LoVo (cell line): ENCODE measurements at places on chromosomes 7 and 10.

DNA sequence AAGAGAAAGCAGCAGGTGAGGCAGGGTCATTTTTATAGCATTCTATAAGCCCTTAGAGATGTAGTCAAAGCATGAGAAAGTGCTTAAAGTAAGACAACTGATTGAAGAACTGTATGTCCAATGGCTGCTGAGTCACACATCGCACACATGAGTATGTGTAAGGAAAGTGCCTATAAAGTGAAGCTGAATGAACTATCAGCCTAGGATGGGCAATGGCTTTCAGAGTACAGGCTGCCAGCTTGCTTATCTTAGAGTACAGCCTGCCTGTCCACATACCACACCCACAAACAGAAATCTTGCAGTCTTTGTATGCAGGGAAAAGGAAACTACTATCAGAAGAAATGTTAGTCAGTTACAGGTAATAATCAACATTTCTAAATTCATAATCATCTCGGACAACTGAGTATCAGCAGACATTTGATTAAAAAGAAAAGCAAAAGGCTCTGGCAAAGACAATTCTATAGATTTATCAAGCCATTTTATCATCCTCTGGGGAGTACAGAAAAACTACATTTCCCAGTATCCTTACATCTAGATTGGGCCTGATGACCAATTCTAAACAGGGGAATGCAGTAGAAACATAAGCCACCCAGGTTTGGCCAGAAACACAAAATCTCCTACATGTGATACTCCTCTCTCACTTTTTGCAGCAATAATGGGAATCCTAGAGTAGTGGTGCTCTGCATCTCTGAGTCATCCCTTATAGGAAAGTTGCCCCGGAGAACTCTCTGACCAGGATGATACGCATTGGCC lies 16.2 kb upstream of the EPHB6 start:
- peak; percentile 26 for DNase-seq

DNA sequence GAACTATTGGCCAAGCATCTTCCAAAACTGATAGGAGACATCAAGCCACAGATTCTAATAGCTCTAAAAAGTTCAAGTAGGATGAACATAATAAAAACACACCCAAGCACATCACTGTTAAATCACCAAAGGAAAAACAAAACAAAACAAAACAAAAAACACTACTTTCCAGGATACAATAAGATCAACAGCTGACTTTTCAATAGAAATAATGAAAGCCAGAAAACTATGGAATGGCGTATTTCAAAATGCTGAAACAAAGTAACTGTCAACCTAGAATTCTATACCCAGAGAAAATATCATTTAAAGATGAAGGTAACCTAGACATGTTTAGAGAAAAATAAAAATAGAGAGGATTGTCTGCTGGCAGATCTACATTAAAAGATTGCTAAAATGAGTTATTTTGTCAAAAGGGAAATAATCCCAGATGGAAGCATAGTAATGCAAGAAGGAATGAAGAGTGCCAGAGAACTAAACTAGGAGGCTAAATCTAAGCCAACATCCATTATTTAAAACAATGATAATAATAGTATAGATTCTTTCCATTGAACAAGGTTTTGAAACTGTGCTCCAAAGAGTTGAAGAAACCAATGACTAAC lies 13.9 kb downstream of the TUBAL3 start:
- DNase-seq = no peak

GRCh38 chr7:20776942-20777341 lies 9.7 kb downstream of the SP8 start:
- DNase-seq = no peak

DNA sequence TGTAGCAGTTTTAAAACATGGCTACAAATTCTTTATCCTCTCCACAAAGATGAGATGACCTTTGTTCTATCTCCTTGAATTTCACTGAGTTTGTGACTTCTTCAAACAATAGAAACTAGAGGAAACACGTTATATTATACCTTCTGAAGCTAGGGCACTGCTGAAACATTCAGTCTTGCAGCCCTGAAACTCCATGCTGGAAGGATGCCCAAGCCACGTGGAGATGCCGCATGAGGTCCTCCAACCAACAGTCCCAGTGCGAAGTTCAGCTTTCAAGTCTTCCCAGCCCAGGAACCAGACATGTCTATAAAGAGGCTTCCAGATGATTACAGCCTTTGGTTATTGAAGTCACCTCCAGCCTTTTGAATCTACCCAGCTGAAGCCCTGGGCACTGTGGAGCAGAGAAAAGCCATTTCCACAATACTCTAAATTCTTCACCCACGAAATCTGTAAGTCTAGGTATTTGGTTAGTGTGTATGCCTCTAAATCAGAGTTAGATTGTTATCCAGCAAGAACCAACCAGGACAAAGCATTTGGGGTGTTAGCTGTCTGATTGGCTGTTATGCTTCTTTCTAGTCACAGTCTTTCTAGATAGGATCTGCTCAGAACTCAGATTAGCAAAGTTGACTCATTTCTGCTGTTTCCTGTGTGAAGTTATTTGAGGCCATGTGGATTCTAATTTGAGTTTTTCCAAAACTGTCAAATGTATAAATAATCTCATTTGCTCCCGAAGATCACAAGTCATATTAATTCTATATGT lies 186.5 kb upstream of the TMEM72 start:
- no peak for DNase-seq

DNA sequence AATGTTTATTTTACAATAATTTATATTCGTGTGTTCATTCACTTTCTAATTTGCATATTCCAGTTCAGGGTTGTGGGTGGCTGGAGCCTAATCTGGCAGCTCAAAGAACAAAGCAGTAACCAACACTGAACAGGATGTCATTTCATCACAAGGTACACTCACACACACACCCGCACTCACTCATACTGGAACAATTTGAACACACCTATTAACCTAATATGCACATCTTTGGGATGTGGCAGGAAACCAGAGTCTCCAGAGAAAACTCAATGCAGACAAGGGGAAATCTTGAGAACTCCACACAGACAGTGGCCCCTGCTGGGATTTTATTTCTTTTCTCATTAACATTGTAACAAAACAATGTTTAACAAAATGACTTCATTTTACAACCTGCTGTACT lies 97.4 kb downstream of the TWIST1 start:
- DNase-seq = no peak

- DNase-seq = no peak
Measured at GRCh38 chr7:113504142-113504541, 385.8 kb upstream of the SMIM30 start.

DNA sequence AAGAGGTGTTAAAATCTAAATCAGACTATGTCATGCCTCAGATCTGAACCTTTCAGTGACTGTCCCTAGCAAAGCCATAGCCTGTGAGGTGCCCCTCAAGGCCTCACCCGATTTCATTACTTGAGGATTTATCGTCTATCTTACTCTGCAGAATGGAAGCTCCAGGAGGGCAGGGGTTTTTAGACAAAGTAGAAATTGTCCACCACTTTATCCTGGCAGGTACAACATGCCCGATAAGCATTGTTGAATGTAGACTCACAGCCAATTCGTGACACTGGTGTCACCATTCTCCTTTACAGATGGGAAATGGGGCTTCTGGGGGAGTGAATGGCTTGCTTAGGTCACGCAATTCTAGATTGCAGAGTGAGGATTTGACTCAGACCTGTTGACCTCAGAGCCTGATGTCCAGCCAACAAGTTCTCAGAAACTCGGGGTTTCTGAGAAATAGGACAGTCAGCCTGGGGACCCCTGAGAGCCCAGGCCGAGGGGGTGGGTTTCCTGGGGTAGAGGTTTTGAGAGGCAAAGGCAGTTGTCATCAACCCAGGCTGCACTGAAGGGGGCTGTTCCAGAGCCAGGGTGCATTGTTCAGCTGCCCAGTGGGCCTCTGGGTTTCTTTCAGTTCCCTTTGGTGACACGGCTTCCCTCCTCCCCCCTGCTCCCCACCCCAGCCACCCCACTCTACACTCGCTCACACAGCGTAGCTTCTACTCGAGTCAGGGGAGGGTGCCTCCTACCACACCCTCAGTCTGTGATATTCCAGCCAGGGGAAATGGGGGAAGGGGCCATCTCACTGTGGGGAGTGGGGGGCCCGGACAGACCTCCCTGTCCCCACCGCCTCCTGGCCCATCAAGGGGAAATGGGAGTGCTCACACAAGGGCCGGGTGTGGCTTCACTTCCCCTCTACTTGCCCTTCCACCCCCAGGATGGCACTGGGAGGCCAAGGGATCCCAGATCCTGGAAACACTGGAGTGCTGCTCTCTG lies 3.1 kb upstream of the IRF5 start:
- DNase-seq = no peak

- no peak for DNase-seq
Measured at GRCh38 chr10:96505150-96506136, 8.3 kb downstream of the TLL2 start.

DNA sequence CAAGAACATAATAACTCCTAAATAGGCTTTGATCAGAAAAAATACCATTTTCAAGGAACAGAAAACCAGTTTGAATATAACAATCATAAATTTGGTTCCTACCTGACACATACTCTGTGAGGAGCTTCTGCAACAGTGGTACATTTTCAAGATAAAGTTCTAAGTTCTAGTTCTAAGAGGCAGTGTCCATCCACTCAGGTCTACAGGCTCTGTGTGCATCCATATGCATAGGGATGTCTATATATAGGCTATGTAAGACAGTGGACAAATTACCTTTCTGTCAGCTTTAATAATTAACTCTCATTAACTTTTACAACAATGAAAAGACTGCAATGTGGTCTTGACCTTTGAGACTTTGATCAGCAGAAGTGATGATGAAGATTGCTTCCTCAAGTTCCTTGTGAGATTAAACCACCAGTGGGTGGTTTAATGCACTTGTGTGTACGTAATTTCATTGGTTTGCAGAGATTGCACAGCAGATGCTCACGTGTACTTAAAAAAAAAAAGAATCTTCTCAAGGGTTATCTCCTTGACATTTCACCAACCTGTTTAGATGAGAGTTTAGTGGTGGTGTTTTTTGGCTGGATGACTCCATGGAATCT lies at the start of gene SLC26A3:
TSS of gene SLC26A3 (minus strand) at position 215 of the 602 bp plus-strand sequence. CDS start 8,714 bp downstream, outside the sequence.
- no peak for DNase-seq

DNA sequence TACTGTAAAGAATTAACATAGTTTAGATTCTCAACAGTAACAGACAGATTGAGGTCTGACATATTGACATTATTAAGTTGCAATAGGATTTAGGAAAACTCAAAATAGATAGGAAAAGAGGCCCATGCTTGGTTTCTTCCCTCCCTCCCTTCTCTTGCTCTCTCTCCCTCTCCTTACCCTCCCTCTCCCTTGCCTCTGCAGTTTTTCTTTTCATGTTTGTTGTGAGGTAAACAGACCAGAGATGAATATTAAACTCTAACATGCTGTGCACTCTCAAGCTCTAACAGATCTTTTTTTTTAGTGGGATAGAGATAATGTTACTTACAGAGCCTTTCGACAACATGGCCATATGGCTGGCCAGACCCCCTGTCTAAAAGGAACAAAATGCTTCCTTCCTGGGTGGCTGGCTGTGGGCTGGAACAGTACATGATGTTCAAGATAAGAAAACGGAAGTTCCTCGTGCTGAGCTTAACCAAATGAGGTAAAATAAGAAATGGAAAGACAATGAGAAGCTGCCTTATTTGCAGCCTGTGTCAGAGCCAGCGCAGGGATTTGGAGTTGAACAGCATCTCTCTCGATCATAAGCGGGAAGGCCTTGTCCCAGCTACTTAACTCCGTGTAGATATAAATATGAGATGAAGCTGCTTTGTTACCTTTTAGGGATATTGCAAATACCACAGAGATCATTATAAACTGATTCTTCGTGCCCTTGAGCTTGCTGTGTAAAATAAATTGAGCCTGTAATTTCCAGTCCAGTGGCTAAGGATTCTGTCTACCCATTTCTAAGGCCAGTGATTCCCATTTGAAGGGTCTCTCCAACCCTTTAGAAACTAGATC lies 391.9 kb upstream of the NPVF start:
- no peak for DNase-seq

DNA sequence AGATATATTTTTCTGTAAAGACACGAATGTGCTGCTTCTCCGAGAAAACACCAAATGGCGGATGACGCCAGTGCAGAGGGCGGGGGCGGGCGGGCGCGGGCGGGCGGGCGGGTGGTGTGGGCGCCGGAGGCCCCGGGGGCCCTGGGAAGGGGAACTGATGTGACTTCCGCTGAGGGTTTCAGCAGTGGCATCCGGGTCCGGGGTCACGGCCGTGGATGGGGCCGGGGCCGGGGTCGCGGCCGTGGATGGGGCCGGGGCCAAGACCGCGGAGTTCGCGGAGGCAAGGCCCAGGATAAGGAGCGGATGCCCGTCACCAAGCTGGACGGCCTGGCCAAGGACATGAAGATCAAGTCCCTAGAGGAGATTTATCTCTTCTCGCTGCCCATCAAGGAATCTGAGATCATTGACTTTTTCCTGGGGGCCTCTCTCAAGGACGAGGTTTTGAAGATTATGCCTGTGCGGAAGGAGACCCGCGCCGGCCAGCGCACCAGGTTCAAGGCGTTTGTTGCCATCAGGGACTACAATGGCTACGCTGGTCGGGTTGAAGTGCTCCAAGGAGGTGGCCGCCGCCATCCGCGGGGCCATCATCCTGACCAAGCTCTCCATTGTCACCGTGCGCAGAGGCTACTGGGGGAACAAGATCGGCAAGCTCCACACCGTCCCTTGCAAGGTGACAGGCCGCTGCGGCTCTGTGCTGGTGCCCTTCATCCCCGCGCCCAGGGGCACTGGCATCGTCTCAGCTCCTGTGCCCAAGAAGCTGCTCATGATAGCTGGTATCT lies 20.3 kb upstream of the IGF2BP3 start:
- no peak for DNase-seq

DNA sequence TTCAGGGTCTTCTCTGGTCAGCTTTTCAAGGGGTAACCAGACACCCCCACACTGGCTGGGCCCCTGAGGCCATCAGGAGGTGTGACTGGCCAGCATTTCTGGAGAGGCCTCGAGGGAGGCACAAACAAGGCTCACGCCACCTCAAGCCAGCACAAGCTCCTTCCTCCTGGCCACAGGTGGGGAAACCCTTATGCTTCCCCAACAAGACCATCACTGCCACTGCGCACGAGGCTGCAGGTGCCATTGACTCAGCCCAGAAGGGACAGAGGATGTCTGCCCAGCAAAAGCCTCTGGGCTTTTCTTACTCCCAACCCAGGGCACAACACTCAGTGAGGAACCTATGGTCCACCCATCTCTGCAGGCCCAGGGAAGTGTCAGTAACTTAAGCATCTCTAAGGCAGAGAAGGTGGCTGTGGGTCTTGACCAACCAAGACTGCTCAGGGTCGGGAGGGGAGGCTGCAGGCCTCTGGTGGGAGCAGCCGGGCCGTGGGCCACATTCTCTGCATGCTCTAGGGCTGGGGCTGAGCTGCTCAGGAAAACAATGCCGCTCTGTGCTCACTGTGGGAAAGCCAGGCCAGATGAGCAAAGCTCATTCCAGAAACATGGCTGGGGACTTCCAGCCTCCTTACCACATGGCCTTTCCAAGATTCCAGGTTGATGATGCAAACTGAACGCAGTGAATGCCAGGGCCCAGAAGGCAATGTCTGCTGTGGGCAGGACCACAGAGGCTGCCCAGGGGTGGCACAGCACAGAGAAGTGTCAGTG lies 24.2 kb upstream of the RASSF4 start:
- no peak for DNase-seq
